ENCODE measurements at places on chromosomes 12 and 14.

DNA sequence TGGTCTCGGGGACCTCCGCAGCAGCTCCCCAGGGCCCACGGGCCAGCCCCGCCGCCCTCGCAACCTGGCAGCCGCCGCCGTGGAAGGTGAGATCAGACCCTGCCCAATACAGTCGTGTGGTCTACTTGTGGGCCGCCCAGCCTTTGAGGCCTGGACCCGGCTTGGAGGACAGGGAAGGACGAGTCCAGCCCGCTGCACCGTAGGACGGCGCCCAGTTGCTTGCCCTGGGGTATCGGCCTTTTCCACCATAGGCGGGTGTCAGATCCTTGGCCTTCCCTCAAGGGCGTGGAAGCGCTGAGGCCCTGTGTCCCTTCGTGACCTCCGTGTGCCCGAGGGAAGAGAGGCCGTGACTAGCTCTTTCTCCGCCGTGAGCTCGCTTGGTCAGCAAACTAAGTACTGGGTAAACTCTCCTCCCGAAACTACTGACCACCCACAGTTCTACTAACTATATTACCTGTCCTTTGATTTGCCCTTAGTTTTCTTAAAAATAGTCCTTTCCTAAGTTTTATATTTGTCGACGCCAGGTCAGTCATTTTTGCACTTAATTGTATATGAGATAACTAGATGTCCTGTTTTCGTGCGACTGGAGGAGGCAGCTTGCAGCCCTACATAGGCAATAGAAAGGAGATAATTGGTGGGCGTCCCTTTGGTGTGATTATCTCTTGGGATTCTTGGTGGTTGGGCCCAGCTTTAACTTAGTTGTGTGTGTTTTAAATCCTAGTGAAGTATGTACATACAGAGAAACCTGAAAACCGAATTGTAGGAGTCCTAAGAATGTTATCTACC is 757 bp downstream of the SLC25A3 start:
- DNase-seq = peak; percentile 77

- no peak for DNase-seq
These were observed 64.3 kb downstream of the EML1 start for GRCh38 chr14:99857551-99857950.

DNA sequence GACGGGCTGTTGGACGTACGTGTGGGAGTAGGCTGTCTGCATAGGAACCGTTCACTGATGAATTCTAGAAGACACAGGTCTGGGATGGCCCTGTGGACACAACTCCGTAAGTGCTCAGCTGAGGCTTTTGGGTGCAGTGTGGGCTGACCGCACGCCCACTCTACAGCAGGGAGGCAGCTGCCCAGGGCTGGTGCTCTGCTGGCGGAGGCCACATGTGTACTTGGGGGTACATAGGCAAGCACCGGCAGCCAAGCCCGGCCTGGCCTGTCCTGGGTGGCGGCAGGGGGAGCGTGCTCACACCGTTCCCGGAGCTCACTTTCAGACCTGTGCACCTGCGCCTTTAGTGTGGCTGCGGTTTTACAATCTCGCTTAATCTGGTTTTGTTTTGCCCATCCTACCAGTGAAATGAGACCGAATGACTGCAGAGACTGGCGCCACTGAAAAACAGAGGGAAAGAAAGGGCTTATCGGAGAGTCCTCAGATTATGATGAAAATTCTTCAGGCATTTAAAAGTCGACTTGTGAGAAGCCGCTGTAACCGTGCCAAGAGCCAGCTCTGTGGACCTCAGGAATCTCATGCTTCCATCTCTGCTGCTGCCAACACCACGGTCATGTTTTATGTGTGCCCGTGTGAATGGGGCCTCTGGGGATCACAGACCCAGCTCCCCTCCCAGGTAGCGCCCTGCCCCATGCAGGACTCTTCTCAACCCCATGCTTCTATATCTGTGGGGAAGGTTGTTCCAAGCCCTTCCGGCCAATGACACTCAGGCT is 45.8 kb downstream of the SSH1 start:
- DNase-seq = no peak

DNA sequence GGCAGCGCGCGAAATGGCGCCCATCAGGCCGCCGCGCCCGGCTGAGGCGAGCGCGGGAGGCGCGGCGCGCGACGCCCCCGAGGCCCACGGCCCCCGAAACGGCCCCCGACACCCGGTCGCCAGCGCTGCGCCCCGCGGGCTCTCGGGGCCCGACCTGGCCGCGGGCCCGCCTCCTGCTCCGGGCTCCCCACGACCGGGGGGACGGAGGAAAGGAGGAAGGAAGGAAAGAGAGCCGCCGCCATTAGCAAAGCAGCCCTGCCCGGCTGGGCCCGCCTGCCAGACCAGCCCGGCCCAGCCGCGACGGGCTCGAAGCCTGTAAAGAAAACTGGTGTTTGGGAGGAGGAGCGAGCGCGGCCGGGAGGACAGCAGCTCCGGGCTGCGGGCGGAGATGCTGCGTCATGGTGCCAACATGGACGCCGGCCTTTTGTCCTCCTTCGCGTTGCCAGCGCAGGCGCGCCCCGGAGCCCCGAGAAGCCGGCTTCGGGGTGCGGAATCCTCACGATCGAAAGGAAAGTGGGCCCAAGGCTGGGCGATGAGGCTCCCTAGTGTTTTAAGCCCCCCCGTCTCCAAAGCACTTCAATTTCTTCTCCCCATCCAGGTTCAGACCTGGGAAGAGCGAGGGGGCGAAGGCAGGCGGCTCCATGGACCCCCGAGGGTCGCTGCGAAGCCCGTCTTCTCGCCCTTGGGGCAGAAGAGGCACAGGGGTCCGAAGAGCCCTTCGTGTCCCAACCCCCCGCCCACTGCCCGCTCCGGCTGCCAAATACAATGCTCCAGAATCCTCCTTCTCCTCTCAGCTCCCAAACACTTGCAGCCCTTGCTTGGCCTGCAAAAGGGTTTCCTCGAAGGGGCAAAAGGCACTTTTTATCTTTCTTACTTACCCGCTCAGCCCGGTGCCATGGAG is 2.9 kb upstream of the SETD1B start:
- DNase-seq = peak; percentile 92

DNA sequence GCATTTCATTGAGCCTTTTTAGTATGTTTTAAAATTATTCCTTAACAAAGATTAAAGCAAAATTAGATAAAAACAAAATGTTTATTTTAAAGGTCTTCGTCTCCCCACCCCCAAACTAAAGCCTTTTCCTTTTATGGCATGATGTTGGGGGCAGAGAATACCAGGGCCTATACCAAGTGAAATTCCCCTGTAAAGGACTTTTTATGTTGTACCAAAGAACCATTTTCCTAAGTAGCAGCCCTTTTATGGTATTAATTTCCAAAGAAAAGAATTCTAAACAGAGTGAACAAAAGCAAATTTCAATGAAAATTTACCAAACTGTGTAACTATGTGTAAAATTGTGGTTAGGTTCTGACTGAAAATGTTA is 71.9 kb upstream of the GNPNAT1 start:
- DNase-seq = no peak

DNA sequence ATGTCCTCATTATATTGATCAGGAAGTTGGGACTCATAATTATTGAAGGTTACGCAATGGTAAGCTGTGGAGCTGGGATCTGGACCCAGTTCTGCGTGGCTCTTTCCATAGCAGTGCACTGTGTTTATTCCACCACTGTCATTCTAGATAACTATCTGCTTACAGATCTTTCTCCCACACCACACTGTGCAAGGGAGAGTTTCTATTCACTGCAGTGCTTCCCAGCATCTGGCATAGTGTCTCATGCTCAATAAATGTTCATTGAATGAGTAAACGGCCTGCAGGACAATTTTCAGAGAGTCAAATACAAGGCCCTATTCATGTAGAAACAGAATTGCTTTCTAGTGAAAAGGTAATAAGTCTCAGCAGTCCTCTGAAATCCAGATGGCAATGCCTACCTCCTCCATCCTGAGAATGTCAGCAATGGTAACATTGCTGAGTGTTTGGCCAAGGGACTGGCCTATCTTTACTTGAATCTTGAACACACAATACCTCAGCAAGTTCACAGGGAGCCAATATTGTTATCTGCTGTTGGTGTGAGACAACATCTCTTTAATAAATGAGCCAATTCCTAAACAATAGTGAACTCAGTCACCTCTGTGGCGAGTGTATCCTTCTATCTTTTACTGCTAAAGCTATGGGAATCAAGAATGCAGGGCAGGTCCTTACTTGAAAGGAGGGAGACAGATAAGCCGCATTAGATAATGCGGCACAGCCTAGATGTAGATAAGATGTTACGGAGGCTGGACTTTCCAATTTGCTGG is 332.4 kb upstream of the PRICKLE1 start:
- no peak for DNase-seq

DNA sequence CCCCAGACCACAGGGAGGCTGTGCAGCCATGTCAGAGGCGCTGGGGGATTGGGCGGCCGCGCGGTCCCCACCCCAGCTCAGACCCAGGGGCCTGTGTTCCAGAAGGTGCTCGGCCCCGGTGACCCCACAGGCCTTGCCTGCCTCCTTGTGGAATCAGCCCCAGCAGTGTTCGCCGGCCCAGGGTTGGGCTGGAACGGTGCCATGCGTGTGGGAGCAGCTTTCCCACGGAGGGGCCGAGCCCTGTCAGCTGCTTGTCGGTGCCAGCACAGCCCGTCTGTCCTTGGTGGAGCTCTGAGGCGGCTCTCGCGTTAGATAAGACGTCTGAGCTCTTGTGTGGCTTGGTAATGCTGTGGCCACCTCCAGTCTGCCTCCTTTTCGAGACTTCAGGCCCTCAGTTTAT is 8.5 kb downstream of the ZFYVE21 start:
- DNase-seq = peak; percentile 85

DNA sequence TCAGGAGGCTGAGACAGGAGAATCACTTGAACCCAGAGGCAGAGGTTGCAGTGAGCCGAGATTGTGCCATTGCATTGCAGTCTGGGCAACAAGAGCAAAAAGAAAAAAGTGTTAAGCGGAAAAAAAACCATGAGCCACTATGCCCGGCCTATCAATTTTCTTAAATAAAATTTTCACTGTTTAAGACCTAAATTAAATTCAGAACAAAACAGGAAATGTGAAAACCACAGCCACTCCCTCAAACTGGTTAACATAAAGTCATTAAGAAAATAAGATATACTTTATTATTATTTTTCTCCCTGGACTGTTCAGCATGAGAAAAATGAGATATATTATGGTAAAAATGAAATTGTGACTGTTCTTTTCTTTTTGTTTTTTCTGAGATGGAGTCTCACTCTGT is 44.6 kb upstream of the GCH1 start:
- DNase-seq = no peak

DNA sequence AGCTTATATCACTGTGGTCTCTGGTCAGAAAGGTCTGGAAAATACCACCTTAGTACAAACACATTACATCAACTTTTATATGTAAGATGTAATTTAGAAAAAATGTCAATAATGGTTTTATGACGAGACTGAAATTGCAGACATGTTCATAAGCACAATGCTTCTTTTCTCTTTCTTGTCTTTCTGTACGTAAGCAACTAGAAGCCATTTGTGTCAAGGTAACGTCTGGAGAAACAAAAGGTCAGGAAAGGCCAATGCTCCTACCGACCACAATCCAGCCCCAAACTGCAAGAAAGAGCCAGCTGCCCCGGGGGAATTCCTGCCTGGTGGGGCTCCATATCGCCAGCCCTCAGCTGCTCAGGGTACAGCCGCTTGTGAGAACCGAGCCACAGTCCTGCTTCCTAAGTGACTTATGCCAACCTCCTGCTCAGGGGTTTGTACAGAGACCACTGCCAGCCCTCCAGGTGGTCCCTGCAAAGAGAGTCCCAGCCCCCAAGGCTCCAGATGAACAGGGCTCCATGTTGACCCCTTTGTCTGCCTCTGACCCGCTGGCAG is 6.3 kb downstream of the ZNF839 start:
- DNase-seq = no peak

GRCh38 chr12:14836336-14837210 is 6.8 kb downstream of the ART4 start:
- no peak for DNase-seq

- DNase-seq = no peak
These were observed 66.4 kb upstream of the ARHGAP5 start for GRCh38 chr14:32010604-32011125.

DNA sequence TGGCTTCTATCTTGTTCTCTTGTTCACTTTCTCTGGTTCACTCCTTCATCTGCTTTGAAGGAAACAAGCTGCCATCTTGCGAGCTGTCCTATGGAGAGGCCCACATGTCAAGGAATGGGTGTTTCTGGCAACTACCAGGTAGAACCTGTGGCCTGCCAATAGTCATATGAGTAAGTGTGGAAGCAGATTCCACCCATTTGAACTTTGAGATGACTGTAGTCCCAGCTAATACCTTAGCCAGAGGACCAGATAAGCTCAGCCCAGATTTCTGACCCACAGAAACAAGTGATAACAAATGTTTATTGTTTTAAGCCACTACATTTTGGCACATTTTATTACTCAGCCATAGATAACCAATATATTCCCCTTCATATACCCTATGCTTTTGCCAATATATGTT is 4.0 kb upstream of the SLC38A2 start:
- DNase-seq = no peak

- no peak for DNase-seq
These were observed 205.7 kb downstream of the ZFP36L1 start for GRCh38 chr14:68586896-68587751.

DNA sequence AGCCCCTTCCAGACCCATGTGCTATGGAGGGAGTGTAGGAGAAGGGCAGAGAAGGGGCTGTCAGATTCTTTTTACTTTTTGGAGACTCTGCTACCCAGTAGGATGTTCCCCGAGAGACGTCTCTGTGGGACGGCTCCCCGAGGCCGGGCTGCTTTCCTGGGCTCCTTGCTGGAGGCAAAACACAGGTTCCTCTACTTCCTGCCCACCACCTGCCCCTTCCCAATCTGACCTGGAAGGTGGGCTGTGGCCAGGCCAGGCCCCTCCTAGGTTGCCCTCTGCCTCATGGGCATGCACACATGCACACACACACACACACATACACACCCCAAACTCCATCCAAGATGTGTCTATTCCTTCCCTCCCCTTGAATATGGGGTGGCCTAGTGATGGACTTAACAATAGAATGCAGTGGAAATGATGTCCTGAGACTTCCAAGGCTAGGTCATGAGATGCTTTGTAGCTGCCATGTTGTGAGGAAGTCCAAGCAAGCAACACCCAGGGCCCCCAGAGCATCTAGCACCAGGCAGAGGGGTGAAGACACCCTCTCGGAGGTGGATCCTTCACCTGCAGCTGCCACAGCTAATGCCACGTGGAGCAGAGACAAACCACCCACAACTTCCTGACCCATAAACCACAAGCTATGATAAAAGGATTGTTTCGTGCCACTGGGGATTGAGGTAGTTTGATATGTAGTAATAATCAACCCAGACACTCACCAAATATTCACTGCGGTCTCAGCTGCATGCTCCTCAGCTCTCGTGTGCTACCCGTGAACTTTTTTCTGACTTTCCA is 1.6 kb upstream of the ASB2 start:
- DNase-seq = no peak

DNA sequence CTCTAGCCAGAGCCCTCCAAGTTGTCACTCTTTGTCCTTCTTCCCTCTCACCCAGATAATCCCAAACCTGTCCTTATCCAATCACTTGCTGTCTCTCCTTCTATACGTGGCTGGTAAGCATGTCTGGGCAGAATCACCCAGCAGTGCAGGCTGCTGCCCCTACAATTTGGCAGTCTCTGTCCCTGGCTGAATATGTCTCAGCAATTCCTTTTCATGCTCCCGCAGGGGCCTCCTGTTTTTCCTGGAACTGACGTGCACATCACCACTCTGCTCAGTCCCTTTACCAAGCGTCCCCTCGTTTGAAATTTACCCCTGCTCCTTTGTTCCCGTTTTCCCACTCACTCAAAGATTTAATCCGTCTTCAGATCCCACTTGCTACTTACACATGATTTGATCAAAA is 80.0 kb downstream of the ST8SIA1 start:
- no peak for DNase-seq

Data from cardiac septum (tissue), 1 donor.